Stimulated activated CD8-positive, alpha-beta memory T cell treated with anti-CD3 and anti-CD28 coated beads, Interleukin-7, amount 100 ng/mL, for 48 hours (primary cell): ENCODE measurements at places on chromosomes 6 and 20.
A peak's percentile ranks its signal among the peaks of the same experiment; 100 is the strongest.

GRCh38 chr6:1125297-1125696, 186.6 kb upstream of the FOXQ1 start:
- no peak for DNase-seq

- no peak for DNase-seq
These were observed 2.8 kb downstream of the PBX2 start for GRCh38 chr6:32187009-32187709.

DNA sequence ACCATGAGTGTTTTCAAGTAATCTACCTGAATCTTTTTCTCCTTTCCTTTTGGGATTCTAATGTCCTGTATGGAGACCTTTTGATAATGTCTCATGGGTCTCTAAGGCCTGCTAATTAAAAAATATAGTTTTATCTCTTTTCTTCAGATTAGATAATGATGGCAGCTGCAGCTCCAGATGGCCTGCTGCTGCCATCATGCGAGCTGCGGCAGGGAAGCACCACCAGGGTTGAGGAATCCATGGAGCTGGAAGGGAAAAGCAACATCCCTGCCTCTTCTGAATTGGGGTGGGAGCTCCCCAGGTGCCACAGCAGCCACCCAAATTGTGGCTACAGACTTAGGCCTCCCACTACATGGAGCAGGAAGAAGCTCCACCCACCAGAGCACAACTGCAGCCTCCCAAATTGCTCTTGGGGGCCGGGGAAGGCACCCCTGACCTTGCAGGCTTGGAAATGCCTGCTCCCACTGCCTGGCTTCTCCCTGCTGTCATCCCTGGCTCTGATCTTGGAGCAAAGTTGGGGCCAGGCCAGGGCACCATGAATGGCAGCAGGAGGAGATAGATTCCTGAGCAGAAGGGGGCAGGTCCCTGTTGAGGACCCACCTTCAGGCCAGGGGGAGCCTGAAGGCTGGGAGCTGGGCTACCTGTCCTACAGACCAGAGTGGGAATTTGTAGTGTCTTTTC, 189.6 kb upstream of the MAN1A1 start:
- DNase-seq, result no peak

DNA sequence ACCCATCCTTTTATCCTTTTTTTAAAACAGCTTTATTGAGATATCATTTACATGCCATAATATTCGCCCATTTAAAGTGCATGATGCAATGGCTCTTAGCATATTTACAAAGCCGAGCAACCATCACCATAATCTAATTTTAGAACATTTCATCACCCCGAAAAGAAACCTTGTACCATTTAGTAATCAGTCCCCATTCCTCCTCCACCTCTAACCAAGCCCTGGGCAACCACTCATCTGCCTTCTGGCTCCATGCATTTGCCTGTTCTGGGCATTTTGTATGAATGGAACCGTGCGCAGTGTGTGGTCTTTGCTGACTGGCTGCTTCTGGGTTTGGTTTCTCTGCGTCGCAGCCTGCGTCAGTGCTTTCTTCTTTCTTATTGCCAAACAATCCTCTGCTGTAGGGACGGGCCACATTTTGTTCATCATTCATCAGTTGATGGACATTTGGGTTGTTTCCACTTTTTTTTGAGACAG, 10.2 kb upstream of the EEF1A2 start:
- DNase-seq, result no peak

DNA sequence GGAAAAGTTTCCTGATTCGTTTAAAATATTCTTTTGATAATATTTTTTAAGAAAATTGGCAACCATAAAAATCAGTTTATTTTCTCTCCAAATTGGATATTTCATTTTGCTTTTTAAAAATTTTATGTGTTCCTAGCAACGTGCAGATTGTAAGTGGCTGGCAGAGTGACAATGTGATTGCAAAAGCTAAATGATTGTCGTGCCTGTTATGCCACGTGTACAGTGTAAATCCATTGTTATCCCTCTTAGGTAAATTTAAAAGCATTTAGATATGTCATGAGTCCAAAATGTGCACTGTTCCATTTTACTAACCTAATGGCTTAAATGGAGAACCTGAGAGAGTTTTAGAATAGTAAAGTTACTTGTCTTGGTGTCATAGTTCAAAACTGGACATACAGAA, 94.4 kb upstream of the ADGRF4 start:
- DNase-seq, result no peak

GRCh38 chr20:11952639-11953038, 34.9 kb downstream of the BTBD3 start:
- no peak for DNase-seq

GRCh38 chr6:905556-905955, 212.6 kb upstream of the EXOC2 start:
- DNase-seq, result no peak

DNA sequence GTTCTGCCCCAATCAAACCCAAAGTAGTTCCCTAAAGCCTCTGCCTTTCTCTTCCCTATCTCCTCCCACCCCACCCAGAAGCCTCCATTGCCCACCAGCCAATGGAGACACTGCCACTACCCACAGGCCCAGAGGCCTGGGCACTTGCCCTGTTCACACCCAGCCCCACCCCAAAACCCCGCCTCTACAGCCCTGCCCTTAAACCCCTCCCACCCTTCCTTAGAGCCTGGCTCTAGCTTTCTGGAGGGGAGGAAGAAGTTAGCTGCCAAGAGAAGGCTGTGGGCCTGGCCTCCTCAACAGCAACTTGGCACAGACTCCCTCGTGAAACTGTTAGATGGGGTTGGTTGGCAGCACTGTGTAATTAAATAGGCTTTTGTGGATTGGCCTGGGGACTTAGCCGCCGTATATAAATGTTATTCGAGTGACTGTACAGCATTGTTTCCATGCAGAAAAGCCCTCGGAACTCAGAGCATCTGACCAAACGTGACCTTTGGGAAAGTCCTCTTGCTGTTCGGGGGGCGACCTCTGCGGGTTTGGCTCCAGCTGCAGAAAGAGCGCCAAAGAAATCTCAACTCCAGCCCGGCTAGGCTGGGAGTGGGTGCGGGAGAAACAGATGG, 31.4 kb downstream of the COL11A2 start:
- DNase-seq, result no peak

DNA sequence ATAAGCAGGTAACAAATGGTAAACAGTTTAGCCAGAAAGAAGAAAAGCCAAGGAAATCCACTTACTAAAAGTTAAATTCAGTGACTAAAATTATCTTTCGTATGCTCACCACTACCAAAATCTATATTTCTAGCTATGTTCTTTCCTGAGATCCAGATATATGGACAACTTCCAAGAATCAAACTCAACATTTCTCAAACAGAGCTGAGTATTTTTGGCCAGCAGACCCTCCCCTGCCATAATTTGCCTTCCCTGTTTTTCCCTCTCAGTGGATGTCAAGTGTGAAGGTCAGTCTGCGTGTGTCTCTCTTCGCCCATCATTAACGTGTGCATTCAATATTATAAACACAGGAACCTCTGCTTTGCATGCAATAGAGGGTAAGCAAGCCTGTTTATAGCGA, 42.0 kb downstream of the PRKN start:
- no peak for DNase-seq

DNA sequence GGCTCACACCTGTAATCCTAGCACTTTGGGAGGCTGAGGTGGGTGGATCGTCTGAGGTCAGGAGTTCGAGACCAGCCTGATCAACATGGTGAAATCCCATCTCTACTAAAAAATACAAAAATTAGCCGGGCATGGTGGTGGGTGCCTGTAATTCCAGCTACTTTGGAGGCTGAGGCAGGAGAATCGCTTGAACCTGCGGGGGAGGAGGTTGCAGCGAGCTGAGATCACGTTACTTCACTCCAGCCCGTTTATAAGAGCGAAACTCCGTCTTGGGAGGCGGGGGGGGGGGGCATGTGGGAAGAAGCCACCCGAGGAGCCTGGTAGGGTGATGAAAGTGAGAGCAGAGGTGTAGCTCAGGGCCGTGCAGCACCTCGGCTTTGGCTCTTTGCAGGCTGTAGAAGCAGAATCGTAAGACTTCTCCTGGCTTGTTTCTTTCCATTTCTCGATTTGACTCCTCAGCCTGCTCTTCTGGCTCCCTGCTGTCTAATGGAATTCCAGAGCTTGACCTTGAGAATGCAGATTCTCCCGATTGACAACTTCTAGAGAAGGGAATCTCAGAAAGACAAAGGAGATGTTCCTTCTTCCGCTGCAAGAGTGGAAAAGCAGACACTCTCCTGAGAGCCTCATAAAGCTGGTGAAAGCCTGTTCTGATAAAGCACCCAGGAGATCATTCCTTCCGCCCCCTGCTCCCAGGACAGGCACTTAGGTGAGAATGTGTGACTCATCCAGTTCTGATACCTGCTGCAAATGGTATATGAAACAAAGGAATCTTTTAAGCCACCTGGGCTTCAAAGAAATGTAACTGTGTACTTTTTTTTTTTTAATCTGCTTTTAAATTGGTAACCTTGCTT, 26.0 kb upstream of the PPP1R16B start:
- DNase-seq, result no peak

DNA sequence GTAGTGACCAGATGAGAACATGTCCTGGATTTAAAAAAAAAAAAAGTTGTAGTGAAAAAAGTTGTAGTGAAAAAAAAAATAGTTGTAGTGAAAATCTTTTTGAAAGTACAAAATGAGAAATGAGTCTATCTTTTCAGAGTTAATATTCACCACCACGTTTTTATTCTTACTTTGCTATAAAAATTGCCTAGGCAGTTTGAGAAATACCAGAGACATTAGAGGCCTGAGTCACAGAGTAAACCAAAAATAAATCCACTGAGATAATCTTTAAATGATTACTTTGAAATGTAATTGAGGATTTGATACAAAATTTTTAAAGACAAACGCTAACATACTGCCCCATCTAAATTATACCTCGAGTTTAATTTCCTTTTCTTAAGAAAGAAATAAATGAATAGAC, 101.2 kb upstream of the TIAM2 start:
- DNase-seq, result no peak

- no peak for DNase-seq
These were observed 473.1 kb downstream of the KIF16B start for GRCh38 chr20:16100111-16100510.

DNA sequence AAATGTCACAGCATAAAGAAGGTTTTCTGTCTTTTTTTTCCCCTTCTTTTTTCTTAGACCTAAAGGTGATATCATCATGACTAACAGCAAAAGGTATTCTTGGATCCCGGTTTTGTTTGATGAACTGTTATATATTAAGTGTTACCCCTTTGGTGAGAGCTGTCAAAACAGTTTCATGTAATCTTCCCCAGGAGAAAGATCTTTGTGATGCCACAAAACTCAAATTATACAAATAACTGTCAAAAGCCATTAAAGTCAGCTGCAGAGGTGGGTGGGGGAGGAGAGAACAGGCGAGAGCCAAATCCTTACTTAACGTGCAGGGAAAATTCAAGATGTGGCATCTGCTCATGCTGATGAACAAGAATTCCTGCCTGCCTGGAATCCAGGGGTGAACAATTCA, 258.2 kb downstream of the BMP7 start:
- DNase-seq, result no peak

DNA sequence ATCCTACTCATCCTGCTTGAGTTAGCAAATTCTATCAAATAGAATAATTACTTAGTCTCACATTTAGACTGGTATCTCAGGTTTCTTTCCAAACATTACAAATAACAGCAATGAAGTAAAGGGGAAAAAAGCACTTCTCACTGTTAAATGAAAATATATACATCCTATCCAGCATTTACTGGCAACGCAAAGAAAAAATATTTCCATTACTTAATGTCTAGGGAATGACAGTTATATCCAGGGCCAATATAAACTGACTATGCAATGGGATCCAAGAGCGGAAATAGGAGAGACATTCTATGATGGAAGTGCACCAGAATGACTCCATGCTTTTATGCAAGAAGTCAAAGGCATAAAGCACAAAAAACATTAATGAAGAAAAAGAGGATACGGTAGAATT, 60.3 kb downstream of the ME1 start:
- no peak for DNase-seq

DNA sequence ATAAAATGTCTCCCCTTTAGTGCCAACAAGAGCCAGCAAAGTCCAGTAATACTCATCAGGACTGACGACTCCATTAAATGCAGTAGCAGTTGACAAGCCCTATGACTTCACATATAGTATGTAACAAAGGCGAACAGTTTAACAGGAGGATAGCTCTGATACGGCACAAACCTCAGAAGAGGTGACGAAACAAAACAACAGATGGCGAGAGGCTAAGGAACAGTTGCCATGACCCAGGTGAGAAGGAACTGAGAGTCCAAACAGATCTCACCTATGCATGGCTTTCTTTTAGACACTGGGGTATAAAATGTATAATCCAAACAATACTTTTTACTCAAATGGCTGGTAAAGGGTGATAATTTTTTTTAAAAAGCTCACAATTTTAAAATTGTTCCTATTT, 37.1 kb downstream of the SYNE1 start:
- DNase-seq, result no peak

DNA sequence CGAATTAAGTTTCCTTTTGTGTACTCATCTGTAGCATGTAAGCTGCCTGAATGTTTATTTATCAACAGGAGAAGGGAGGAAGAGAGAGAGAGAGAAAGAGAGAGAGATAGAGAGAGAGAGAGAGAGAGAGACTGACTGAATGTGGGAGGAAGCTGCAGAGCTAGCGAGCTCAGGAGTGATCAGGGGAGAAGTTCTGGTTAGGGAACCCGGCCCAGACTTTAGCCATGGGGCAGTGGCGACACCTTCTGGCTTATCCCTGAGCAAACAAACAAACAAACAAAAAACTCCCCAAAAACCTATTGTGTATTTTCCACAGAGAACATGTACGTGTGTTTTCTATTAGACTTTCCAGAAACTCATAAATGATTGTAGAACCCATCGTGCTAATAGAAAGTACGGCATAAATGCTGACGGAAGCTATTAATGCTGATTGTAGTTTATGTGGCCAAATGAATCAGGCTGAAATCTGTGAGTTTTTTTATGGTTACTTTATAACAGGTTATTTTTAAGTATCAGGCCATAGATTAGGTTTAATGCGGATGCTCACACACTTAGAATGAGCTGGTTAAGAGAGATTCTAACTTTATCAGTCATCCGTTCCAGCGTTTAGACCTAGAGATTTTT, 92.8 kb downstream of the CLIC5 start:
- DNase-seq, result peak; percentile 60

DNA sequence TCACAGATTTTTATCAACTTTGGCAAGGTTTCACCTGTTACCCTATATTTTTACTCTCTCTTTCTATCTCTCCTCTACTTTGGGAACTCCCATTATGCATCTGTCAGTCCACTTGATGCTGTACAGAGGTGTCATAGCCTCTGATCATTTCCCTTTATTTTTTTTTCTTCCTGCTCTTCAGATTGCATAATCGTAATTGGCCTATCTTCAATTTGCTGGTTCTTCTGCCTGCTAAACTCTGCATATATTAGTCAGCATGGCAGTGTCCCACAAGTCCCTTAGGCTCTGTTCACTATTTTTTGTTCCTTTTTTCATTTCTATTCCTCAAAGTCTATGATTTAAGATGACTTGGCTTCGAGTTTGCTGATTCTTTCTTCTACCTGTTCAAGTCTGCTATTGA, 44.7 kb upstream of the MICB start:
- DNase-seq, result no peak

DNA sequence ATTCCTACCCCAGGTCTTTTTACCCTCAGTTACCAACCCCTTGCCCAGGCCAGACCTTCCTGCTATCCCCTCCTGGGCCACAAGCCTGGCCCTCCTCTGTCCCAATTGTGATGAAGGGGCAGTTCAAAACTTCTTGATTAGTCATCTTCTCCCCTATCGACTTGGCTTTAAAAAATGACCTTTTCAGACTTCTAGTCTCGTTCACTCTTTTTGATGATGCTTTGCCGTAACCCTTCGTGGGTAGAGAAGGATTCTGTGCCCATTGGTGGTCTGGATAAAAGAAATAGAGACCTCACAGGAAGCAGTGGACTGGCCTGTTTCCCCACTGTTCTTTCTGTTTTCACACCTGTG, 5.5 kb downstream of the VEGFA start:
- DNase-seq, result no peak

- no peak for DNase-seq
These were observed 8.9 kb upstream of the IGF2R start for GRCh38 chr6:159959976-159960384.
